Hepatocyte (in vitro differentiated cells): ENCODE measurements at places on chromosomes 1 and 21. TPM values are rescaled to one million over a fixed set of nuclear protein-coding genes. Genes with fewer than 3 reads are reported as not detected.

DNA sequence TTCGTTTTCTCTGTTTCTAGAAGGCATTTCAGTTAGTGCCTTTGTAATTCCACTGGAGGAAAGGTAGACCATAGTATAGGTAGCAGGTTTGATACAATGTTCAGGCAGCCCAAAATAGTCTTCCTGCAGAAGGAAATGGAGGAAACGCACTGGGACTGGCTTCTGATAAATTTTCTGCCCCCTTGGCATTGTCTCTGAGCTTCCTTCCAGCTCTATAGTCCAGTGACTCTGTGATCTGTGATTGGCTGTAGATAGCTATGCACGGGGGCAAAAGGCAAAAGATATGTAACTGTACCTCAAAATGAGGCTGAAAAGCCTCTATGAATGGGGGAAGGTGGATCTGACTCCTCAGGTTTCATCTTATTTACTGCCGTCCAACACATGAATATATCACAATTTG lies 5.8 kb upstream of the MAGOH start:
- no peak overlapping the region for H3K27ac ChIP-seq
- H3K4me1 ChIP-seq, result peaks cover 3% of the 10 kb centered on the region
- H3K27me3 ChIP-seq, result no peaks in the 10 kb centered on the region

- H3K27me3 ChIP-seq, result no peaks in the 10 kb centered on the region
- peak overlapping the region; percentile 76 for H3K27ac ChIP-seq
- H3K4me3 ChIP-seq, result no peak overlapping the region
These were observed 243.0 kb downstream of the TOMM20 start for GRCh38 chr1:234885601-234886000.

GRCh38 chr1:41399145-41399795 lies 38.0 kb downstream of the FOXO6 start:
- H3K27ac ChIP-seq, result peak overlapping the region; percentile 34
- H3K4me1 ChIP-seq, result peaks cover 26% of the 10 kb centered on the region
- DNase-seq, result peak; percentile 32
- peaks cover 3% of the 10 kb centered on the region for H3K27me3 ChIP-seq
- no peak overlapping the region for H3K4me3 ChIP-seq
- H3K36me3 ChIP-seq, result no peaks in the 10 kb centered on the region

The F5 gene
- polyA plus RNA-seq, result 20.4 and 21.5 TPM in 2 replicates

The CD247 gene
- polyA plus RNA-seq, result not detected in 2 replicates

DNA sequence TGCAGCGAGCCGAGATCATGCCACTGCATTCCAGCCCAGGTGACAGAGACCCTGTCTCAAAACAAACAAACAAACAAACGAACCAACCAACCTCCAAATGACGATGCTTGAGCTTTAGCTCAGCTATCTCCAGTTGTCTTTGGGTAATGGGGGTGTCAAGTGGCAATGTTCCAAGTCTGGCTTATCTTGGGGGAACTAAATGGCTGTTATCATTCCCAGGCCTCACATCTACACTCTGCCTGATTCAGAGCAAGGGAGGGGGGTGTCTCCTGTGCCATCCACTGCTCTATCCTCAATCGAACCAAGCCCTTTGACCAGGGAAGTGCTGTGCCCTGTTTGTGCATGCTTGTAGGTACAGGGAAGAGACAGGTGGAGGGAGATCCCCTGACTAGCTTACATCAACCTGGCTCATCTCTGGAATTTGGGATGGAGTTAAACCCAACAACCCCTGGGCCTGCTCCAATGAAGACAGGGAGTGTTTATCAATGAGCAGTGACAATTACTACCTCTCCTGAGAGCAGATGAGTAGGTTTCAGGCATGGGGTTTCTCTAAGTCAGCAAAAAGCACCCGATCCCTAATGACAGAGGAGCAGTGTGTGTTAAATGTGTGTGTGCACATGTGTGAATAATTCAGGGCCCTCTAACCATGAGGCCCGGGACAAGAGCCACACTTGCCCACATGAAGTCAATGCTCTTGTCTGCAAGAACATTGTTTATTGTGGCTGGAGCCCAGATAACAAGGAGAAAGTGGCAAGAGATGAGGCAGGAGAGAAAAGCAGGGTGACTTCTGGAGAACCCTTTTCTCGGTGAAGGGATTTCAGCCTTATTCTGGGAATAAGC lies 20.3 kb upstream of the IL6R start:
- no peaks in the 10 kb centered on the region for H3K36me3 ChIP-seq

GRCh38 chr1:226825746-226826100 lies 44.7 kb upstream of the PSEN2 start:
- peaks cover 17% of the 10 kb centered on the region for H3K4me1 ChIP-seq
- H3K27ac ChIP-seq, result no peak overlapping the region
- no peaks in the 10 kb centered on the region for H3K27me3 ChIP-seq
- H3K4me3 ChIP-seq, result no peak overlapping the region
- H3K36me3 ChIP-seq, result no peaks in the 10 kb centered on the region

The LENEP gene
- polyA plus RNA-seq, result not detected in 2 replicates

DNA sequence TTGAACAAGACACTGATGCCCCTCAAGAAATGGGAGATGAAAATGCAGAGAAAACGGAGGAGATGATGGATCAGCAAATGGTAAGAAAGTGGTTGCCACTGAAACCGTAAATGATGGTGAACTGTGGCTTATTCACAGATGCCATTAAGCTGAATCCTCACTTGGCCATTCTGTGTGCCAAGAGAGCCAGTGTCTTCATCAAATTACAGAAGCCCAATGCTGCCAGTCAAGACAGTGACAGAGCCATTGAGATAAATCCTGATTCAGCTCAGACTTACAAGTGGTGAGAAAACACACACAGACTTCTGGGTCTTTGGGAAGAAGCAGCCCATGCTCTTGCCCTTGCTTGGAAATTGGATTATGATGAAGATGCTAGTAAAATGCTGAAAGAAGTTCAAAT lies 52.5 kb downstream of the NBPF6 start:
- no peaks in the 10 kb centered on the region for H3K27me3 ChIP-seq
- H3K36me3 ChIP-seq, result no peaks in the 10 kb centered on the region
- H3K4me3 ChIP-seq, result no peak overlapping the region
- no peak for DNase-seq
- H3K27ac ChIP-seq, result no peak overlapping the region

DNA sequence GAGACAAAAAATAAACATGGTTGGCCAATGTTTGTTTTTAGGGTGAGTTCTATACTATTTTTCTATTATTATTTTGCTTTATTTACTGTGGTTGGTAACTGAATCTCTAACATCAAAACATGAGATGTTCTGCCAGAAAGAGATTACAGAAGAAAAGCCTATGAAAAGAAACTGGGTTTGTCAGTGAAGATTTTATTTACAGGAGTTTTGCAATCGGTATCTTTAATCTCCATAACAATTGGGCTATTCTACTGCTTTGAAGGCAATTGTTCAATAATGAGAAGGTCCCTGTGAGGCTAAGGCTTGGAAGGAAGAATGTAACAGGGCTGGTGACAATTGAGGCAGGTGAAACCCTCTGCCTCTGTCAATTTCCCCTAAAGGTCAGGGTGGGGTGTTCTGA lies 155.5 kb downstream of the CLIC6 start:
- H3K4me1 ChIP-seq, result peaks cover 2% of the 10 kb centered on the region
- no peaks in the 10 kb centered on the region for H3K36me3 ChIP-seq
- no peaks in the 10 kb centered on the region for H3K27me3 ChIP-seq
- peak overlapping the region; percentile 50 for H3K27ac ChIP-seq

DNA sequence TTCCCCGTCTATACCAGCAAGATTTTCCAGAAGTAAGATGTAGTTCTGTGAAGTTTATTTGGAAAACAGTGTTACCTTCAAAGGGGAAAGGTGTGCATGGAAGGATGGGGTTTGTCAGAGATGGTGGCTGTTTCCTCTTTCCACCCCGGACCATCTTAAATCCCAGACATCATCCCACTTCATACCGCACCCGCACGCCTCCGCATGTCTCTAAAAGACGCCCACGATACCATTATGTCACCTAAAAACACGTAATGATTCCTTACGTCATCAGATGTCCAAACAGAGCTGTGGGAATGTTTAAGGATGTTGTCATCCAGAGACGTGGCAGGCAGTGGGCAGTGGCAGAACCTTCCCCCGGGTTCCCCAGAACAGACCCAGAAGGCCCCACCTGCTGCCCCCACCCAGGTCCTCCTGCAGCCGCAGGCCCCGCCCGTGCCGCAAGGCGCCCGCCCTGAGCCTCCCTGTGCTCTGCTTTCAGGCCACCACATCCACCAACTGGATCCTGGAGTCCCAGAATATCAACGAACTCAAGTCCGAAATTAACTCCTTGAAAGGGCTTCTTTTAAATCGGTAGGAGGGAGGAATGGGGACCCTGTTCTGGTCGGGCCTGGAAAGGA lies 152.2 kb downstream of the PEX14 start:
- H3K27ac ChIP-seq, result no peak overlapping the region
- no peak overlapping the region for H3K4me3 ChIP-seq
- DNase-seq, result no peak
- H3K4me1 ChIP-seq, result peaks cover 8% of the 10 kb centered on the region
- no peaks in the 10 kb centered on the region for H3K36me3 ChIP-seq

- no peaks in the 10 kb centered on the region for H3K36me3 ChIP-seq
- DNase-seq, result no peak
- no peak overlapping the region for H3K4me3 ChIP-seq
These were observed 134.8 kb downstream of the SETD4 start for GRCh38 chr21:35925497-35925896.

DNA sequence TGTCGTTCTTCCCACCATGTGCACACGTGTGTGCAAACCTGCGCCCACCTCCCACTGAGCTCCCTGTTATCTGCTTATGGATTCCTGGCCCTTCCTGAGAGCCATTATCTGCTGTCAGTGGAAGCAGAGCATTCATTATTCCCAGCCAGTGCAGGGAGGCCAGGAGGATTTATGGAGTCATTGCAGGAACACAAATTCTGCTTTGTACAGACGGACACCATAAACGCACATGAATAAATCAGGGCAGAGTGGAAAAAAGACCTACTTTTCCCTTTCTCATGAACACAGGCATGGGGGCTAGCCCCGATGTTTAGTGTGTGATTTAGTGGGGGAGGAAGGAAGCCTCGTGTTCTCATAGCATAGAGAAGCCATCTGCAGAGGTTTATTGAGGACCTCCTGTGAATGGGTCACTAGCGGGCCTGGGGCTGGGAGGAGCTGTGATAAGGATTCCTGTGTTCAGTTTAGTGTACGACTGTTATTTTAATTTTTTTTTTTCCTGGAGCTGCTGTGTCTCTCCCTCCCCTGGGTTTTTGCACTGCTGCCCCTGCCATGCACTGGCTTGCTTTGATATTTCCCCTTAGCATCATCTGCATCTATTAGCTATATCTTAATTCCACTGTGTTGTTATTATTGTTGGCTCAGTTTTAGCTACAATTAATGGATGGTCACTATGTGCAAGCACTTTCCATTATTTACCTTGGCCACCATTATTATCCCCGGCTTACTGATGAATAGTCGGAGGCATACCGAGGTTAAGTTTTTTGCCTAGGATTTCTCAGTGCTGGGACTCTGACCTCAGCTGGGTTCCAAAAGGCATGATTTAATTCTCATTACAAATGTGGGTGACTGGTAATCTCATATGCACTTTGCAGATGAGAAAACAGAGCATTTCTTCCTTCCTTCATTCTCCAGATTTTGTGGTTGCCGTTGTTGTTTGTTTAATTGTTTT lies 33.0 kb downstream of the HUNK start:
- no peaks in the 10 kb centered on the region for H3K27me3 ChIP-seq
- no peaks in the 10 kb centered on the region for H3K36me3 ChIP-seq
- no peak for DNase-seq
- peaks cover 30% of the 10 kb centered on the region for H3K4me1 ChIP-seq

GRCh38 chr1:17606826-17607440 lies 67.4 kb downstream of the ARHGEF10L start:
- peak; percentile 83 for DNase-seq
- no peaks in the 10 kb centered on the region for H3K4me1 ChIP-seq
- no peak overlapping the region for H3K27ac ChIP-seq
- no peaks in the 10 kb centered on the region for H3K27me3 ChIP-seq
- H3K36me3 ChIP-seq, result no peaks in the 10 kb centered on the region
- no peak overlapping the region for H3K4me3 ChIP-seq

- no peaks in the 10 kb centered on the region for H3K4me1 ChIP-seq
- no peaks in the 10 kb centered on the region for H3K27me3 ChIP-seq
- H3K27ac ChIP-seq, result no peak overlapping the region
- H3K36me3 ChIP-seq, result no peaks in the 10 kb centered on the region
- no peak overlapping the region for H3K4me3 ChIP-seq
These were observed 31.5 kb downstream of the RIMS3 start for GRCh38 chr1:40633931-40634376.

DNA sequence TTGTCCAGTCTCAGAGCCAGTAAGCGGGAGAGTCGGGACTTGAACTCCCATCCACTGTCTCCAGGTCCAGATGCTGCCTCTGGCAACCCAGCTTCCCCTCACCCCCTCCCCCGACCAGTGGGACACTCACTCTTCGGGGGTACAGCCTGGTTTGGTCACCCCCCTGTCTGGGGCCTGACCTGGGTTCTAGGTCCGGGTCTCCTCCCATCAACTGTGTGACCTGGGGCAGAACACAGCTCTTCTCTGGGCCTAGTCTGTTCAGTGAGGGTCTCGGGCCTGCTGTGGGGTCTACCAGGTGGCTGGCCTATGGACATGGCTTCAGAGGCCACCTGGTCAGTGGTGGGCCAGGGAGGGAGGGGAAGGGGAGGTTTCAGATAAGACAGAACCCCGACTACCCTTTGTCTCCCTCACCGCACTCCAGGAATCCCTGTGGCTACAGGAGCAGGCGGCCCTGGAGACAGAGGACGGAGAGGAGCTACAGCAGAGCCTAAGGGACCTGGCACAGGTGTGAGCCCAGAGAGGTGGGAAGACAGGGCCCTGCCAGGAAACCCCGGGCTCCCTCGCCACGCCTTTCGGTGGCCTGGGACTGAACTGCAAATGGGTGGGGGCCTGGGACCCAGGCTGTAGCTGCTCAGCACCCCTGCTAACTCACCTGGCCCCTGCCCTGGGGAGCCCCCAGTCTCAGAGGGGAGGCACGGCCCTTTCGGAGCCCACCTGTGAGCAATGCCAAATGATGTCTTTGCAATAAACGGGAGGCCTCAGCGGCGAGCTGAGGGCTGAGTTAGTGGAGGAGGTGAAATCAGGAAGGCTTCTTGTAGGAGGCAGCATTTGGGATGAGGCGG lies 4.1 kb upstream of the NBPF3 start:
- H3K36me3 ChIP-seq, result no peaks in the 10 kb centered on the region
- no peaks in the 10 kb centered on the region for H3K27me3 ChIP-seq
- no peak overlapping the region for H3K4me3 ChIP-seq
- H3K27ac ChIP-seq, result no peak overlapping the region

DNA sequence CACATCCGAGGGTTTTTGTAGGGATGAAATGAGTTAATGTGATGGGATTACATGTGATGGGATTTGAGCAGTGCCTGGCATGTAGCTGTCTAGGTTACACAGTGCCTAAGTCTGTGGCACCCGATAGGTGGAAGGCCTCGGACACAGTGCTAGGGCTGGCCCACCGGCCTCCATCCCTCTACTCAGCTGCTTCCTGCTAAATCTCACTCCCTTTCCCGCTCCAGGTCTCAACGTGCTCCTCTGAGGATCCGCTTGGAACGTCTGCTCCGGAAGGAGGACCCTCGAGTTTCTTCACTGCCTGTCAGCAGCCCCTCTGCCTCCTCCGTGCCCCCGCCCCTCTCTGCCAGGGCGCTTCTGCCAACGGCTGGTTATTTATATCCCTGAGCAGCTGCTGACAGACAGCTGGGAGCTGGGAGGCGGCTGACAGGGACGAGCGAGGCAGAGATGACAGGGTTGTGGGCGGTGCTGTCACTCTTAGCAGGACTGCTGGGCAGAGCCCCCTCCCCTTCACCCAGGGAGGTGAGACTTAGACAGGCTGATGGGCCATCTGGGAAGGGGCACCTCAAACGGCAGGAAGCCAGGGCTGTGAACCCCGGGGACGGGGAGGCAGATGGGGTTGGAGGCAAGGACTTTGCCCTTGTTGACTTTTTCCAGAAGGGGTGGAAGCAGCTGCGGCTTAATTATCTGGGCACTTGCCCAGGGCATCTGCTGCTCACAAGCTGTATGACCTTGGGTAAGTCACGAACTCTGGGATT lies 26.6 kb upstream of the LRRN2 start:
- no peak overlapping the region for H3K4me3 ChIP-seq
- H3K27ac ChIP-seq, result peak overlapping the region; percentile 76
- H3K36me3 ChIP-seq, result no peaks in the 10 kb centered on the region
- peaks cover 34% of the 10 kb centered on the region for H3K4me1 ChIP-seq
- DNase-seq, result peak; percentile 40
